Substantia nigra (tissue), 51 donors: ENCODE measurements at places on chromosomes 7 and 10.

GRCh38 chr7:109639561-109639960, 1069.9 kb downstream of the DNAJB9 start:
- no peak for DNase-seq

DNA sequence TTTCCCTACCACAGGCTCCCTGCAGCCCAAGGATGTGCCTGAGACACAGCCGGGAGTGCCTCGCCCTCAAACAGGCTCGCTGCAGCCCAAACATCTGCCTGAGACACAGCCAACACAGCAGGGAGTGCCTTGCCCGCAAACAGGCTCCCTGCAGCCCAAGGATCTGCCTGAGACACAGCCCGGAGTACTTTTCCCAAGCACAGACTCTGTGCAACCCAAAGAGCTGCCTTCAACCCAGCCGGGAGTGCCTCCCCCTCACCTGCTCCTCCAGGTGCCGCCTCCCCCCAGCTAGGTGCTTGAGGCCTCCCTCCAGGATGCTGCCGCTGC, 42.9 kb downstream of the ANTXRL start:
- no peak for DNase-seq

DNA sequence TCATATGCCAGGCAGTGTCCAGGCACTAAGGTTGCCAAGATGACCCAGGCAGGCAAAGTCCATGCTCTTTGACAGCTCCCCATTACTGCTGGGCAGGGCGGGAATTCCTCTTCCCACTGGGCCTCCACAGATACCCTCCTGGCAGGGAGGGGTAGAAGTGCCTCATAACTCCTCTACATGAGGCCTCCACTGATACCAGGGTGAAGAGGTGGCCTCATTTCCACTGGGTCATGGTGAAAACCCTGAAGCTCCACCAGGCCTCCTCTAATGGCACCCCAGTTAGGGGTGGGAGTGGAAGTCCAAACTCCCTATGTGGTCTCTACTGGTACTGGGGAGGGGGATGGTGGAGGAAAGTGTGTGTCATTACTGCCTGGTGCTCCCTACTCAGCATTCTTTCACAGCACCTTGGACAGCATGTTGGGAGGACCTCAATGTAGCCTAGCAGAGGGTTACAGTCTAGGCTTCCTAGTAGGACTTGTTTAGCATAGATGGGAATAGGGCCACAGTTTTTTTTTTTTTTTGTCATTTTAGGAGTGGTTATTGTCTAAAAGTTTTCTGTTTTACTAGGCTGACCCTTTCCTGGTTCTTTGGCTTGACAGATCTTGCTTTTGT, 34.6 kb upstream of the GLCCI1 start:
- no peak for DNase-seq

GRCh38 chr10:326894-327635, 191.8 kb downstream of the ZMYND11 start:
- no peak for DNase-seq

- no peak for DNase-seq
Measured at GRCh38 chr7:120412139-120413050, 139.4 kb downstream of the KCND2 start.

- DNase-seq, result no peak
Measured at GRCh38 chr7:83820641-83821040, 171.7 kb upstream of the SEMA3E start.
